ENCODE measurements at places on chromosomes 1 and 21.

DNA sequence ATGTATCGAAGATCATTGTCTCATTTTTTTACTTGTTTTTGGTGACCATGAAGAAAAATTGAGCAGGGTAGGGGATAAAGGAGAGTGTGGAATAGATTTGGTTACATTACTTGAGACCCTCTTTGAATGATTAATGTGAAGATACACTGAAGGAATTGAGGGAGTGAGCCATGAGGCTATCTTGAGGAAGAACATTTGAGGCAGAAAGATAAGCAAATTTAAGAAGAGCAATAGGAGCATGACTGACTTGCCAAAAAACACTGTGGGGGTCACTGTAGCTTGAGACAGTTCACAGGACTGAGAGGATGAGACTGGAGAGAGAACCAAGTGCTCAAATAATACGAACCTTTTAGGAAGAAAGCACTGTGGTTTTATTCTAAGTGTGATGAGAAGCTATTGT, 43.1 kb upstream of the PTPRC start:
- no peak for ATAC-seq

DNA sequence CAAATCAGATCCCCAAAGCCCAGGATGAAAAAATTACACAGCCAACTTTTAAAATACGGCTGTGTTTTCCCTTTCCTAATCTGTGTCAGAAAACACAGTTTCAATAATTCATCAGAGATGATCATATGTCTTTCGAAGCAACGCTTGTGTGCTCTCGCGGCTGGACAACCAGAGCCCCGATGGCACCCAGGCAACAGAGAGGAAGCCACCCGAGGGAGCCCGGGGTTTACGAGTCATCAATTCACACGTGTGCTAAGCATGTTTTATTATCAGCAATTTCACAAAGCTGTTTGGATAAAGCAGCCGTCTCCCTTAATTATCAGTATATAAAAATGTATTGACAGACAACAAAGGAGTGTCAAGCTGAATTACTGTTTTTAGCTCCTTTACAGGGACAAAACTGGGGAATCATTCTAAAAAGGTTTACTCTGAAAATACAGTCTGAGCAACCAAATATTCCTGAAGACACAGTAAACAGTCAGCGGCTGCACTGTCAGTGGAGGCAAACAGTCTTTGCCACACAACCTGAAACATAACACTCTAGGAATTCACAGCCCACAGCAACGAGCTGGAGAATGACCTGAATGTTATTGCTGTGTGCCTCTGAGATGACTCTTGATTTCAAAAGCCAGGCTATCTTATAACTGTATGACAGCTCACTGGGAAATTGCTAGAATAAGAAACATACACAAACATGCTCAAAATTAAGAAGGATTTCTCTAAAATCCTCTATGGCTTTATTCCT, 201.0 kb downstream of the SIPA1L2 start:
- no peak for ATAC-seq

DNA sequence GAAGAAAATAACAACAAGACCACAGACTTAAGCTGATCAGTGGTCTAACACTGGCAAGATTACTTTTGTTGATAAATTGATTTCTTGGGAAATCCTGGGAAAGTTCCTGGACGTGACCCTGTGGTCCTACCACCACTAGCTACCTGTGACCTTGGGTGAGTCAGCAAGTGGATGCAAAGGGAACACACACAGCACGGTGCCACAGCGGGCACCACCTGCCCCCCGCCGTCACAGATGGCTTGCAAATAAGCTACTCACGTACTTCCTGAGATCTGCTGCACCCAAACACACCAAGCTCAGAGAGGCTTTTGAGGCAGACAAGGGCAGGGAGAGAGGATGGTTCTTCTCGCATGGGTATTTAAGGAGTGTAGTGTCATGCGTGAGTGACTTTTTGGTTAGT, 12.7 kb downstream of the CFAP298 start:
- no peak for ATAC-seq

DNA sequence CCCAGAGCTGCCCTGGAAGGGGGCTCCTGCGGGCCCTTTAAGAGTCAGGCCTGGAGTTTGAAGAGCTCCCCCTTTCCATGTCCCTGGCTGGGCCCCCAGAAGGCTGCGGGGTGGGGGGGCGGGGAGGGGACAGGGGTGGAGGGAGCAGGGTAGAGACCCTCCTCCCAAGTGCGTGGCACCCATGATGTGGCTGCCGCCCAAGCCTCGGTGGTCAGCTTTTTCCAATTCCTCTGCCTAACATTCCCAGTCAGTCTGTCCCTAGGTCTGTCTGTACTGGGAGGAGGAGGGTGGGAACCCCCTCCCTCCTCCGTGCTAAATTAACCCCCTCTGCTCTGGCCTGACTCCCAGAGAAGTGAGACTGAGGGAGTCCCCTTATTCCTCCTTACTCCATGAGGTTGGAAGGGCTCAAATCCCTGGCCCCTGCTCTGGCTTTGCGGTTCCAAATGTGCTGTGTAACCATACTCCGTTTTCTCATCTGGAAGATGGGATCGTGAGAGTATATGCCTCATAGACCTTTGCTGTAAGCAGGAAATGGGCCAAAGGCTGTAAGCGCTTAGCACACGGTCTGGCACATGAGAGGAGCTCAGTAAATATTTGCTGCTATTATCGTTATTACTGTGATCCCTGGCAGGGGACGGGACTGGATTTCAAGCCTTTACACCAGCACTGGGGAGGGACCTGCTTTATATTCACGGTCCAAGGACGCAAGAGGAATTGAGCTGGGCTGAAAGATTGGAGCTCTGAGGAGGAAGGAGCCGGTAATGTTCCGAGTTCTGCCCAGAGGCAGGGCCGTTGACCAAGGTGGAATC, 658 bp upstream of the COL16A1 start:
- ATAC-seq, result no peak

- no peak for ATAC-seq
Observed at GRCh38 chr1:215617979-215618378, 50.9 kb downstream of the KCTD3 start.

DNA sequence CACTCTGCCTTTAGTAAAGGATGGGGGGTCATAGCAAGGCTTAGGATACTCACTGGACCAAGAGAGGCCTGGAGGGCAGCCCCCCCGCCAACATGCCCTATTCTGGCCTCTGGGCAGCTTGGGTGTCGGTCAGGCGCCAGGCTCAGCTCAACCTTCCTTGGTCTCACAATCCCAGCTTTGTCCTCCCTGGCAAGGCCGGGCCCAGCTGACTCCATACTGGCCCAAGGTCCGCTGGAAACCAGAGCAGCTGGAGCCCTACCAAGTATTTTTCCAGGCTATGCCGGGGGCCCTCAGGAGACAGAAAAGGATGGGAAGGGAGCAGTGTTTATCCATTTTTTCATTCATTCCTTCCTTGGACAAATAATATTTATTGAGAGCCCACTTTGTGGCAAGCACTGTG, 6.2 kb downstream of the FBXO2 start:
- ATAC-seq, result no peak

DNA sequence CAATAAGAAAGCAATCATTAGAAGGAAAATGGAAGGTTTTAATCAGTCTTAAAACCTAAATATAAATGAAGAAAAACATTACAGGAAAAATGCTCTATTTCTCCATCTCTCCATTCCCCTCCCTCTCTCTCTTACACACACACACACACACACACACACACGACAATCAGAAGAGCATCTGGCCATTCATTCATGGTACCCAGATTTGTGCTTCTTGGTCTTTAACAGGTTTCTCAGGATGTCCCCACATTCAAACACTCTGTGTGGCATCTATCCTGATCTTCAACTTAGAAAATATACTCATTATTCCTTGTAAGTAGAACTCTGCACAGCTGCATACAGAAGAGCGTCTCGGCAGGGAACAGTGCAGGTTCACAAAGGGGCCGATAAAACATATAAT, 779 bp downstream of the LRRC40 start:
- ATAC-seq, result no peak

DNA sequence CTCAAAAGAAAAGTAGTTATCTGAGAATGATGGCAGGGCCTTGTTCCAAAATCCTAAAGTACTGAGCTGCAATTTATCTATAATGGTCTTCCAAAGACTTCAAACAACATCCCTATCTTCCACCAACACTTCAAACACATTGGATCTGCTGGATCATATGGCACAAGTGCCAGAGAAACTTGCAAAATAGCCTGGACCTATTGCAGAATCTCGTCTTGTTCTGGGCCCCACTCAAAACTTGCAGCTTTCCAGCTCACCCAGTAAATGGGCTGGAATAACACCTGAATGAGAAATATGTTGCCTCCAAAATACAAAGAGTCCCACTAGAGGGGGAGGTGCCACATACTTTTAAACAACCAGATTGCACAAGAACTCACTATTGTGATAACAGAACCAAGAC, 44.0 kb upstream of the PKN2 start:
- no peak for ATAC-seq

GRCh38 chr21:15730484-15731242, 881 bp downstream of the USP25 start:
- peak; percentile 1 for ATAC-seq

DNA sequence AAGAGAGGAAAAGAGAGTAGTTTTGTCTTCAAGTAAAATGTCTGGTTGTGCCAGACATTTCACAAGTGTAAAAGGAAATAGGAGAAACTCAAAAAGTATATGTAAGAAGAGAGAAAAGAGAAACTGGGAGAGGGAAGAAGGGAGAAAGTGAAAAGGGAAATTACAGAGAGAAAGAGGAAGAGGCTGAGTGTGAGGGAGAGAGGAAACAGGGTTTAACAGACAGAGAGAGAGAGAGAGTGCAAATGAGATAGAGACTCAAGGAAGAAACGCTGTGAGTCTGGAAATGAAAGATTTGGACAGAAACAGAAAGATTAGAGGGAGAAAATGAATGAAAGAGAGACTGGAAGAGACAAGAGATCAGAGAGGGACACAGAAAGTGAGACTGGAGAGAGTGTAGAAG, 806.2 kb downstream of the PLA2G4A start:
- ATAC-seq, result no peak

DNA sequence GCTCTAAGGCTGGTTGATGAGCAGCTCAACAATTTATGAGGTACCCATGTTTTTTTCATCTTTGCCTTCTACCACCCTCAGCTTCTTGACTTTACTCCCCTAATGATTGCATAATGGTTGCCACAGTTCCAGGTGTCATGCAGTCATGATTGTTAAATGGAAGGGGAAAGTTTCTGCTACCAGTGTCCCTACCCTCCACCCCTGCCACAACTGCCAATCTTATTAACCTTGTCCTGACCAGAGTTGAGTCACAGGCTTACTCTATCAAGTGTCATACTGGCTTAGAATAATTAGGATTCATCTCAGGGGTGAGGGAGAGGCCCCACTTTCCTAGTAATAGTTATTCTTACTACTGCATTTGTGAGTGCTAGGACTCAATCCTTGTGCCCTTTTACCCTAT, 7.9 kb upstream of the FUBP1 start:
- no peak for ATAC-seq

- ATAC-seq, result no peak
Observed at GRCh38 chr21:30831194-30831765, 1.7 kb upstream of the KRTAP7-1 start.
